Heart left ventricle (tissue), 16 donors: ENCODE measurements at places on chromosomes 3 and 15. TPM values are rescaled to one million over a fixed set of nuclear protein-coding genes. Genes with fewer than 3 reads are reported as not detected.

The C15orf61 gene
- total RNA-seq, result 10.0 TPM

The CCR5 gene
- total RNA-seq, result 0.46 TPM

The ANKRD63 gene
- total RNA-seq, result 0.45 TPM

The PRSS50 gene
- 0.52 TPM for total RNA-seq

The SPG11 gene
- 44.1 TPM for total RNA-seq

The PARP15 gene
- total RNA-seq, result 1.2 TPM

The CAMP gene
- total RNA-seq, result not detected

The PGBD4 gene
- total RNA-seq, result 2.0 TPM

The NRG4 gene
- total RNA-seq, result not detected

The GLDN gene
- 7.2 TPM for total RNA-seq

The CD96 gene
- not detected for total RNA-seq

The PAQR5 gene
- 1.5 TPM for total RNA-seq

The TMEM108 gene
- total RNA-seq, result 2.7 TPM

The TTC23 gene
- 12.4 TPM for total RNA-seq

DNA sequence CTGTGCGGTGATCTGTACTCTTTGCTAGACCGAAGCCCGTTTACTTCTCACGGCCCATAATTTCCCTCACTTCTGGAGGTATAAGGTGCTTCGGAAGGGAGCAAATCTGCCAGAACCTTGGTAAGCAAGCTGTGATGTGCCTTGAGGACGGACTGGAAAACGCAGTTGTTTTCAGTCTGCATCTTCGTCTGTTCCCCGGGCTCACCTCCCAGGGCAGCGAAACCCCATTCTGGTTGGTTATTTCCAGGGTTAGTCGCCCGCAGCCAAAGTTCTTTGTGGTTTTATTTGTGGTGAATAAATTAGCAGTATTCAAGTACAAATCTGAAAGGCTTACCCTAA lies 401 bp downstream of the RAMAC start:
- DNase-seq, result no peak

DNA sequence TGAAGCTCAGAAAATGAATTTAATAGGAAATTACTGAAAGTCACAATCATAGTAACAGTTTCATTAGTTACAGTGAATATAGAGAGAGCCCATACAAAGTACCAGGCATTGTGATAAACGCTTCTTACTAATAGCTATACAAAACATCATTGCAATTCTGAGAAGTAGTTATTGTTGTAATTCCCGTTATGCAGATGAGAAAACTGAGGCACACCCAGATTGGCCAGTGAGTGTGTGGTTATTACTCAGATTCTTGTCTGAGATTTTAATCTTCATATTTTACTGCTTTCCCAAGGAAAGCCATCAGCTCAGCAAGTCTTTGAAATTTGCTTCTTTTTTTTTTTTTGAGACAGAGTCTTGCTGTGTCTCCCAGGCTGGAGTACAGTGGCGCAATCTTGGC lies 14.3 kb downstream of the FLNB start:
- DNase-seq, result no peak

- DNase-seq, result no peak
Observed at GRCh38 chr3:77242371-77242770, 202.5 kb downstream of the ROBO2 start.

- DNase-seq, result peak; percentile 14
Observed at GRCh38 chr3:153172796-153173757, 11.1 kb downstream of the RAP2B start.

- DNase-seq, result no peak
Observed at GRCh38 chr15:89900849-89901248, 7.1 kb upstream of the AP3S2 start.

DNA sequence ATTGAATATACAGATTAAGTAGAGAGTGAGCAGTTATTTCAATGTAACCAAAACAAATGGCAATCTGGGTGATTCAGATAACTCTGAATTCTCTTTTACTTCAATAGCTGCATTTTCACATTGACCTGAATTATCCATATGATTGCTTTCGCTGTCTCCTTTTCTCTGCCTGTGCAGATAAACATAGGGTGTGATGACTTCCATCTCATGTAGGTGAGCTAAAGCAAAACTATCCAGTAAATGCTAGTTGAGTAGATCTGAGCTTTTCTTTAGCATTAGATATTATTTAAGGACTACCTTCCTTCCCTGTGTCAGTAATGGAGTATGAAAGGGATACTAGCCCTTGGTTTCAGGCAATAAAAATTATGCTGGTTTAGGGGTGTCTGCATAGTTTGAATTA lies 288.6 kb downstream of the OXSM start:
- DNase-seq, result no peak

DNA sequence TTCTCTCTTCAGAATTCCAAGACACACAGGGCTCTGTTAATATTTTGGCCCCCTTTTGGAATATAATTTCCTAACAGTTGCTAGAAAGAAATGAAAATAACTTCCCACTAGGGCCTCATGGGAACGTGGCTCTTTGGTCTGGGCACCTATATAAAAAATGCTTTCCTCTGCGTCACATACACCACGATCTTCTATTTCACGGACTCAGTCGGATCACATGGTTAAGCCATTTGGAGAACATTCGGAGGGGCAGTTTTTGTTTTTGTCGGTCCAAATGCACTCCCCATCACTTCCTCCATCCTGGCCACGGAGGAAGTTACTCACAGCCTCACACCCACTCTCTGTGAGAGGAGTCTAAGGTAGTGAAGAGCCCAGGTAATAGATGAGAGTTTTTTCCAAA lies 21.0 kb downstream of the TMEM44 start:
- no peak for DNase-seq

GRCh38 chr15:36499412-36500389 lies 79.7 kb upstream of the CDIN1 start:
- DNase-seq, result no peak

DNA sequence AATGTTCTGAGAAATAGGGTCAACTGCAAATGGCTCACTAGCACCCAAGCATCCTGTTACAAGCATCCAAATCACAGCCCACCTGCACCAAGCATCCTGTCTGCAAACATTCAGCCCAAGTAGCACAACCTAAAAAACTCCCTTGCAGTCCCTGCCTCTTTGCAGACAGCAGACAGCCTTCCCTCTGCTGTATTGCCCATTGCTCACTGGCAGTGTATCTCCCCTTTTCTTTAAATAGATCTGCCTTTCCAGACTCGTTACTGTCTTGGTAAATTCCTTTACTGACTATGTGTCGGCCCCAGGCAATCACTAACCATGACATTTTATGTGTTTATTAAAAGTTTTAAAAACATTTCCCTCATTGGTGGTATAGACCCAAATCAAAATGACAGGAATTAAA lies 155.4 kb downstream of the ADAMTSL3 start:
- no peak for DNase-seq

DNA sequence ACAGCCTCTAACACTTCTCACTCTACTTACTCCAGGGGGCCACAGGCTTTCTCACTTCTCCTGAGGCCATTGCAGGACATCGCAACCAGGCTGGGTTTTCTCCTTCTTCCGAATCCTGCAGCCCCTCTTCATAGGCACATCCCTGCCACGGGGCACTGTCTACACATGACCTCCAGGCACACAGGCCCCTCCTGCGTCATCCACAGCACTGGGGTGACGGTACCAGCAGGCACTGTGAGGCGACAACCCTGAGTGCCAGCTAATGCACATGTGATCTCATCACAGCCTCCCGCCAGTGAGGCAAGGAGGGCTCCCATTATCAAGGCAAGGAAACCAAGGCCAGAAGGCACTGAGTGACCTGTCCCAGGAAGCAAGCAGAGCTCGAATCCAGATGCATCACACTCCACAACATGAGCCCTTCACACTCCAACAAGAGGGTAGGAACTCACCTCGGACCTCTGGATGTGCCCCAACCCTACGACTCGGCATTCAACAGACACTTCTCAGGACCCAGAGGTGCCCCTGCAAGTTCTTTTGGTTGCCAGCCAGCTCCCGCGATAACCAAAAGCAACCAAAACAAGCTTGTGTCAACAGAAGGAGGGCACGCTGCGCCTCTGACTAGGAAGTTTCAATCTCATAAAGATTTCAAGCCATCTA lies 16.7 kb downstream of the FAM174B start:
- no peak for DNase-seq

GRCh38 chr3:52317208-52318000 lies 1.3 kb downstream of the DNAH1 start:
- peak; percentile 68 for DNase-seq

DNA sequence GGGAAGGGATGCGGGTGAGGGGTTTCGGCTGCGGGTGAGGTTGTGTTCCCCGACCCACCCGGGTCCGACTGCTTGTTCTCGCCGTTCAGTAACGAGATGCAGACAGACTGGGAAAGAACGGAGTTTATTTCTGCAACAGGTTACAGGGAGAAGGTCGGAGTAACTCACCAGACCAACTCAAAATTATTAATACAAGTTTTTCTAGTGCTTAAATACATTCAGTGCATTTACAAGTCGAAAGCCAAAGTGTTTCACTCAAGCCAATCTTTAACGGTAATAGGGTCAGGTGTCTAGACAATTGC lies 492 bp upstream of the HIGD1A start:
- DNase-seq, result no peak

- DNase-seq, result peak; percentile 47
Observed at GRCh38 chr15:63600001-63600615, 2.9 kb downstream of the FBXL22 start.

GRCh38 chr3:37833302-37834186 lies 28.1 kb upstream of the CTDSPL start:
- peak; percentile 44 for DNase-seq

- DNase-seq, result no peak
Observed at GRCh38 chr15:68666120-68666811, 87.5 kb downstream of the CORO2B start.

GRCh38 chr15:41855261-41855961 lies 16.8 kb downstream of the PLA2G4B start:
- DNase-seq, result no peak

- DNase-seq, result peak; percentile 88
Observed at GRCh38 chr3:12999147-13000140, 73.8 kb downstream of the IQSEC1 start.

- DNase-seq, result no peak
Observed at GRCh38 chr15:66195621-66196230, 57.8 kb downstream of the MEGF11 start.

- no peak for DNase-seq
Observed at GRCh38 chr3:174398761-174399160, 460.4 kb upstream of the NAALADL2 start.

DNA sequence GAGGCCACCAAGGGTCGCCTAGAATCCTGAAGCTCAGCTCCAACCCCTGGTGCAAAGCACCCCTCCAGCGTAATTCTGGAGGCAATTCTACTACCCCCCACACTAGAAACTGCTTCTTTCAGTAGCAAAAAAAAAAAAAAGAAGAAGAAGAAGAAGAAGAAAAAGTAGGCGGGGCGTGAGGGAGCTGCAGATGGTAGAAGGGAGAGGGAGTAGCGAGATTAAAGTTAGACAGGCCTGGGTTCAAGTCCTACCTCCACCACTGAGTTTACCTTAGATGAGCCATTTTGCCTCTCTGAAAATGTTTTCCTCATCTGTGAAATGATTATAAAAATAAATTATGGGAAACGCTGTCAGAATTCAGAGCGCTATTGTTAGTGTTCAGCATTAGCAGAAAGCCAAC lies 913 bp downstream of the FAM174B start:
- DNase-seq, result no peak

- no peak for DNase-seq
Observed at GRCh38 chr3:52831500-52832301, 1.2 kb upstream of the ITIH4 start.

DNA sequence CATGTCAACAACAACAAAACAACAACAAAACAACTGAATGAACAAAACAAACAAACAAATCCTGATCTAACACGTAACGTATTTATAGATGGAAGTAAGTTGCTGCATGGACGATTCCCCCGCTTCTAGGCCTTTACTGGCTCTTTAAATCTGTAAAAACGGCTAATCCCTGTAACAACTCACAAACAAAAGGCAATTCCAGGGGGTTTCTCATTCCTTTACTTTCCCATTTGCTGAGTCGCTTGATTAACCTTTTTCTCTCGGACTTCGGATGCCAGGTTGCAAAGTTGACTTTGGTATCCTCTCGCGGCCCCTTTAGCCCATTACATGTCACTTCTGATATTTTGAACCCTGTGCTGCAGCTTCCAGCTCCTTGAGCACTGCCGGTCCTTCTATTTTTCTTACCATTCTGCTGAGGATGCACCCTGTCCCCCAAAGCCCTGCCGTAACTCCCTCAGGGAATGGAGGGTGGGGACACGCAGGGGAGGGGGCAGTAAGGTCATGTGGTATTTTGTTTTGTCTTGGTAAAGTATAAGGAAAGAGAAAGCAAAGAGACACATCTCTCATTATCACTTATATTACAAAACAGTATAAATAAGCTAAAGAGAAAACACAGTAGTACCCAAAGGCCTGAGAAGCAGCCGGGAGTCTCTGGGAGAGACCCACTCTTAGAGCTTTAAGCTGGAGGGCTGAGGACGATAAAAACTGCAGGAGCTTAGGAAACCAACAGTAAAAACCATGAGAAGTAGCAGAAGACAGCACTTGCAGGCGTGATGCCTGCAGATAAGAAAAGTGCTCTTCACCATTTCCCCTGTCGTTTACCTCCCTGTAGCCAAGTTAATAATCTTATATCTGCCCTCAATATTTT lies 457.8 kb upstream of the ZNF717 start:
- no peak for DNase-seq

GRCh38 chr15:51243774-51244173 lies 94.6 kb downstream of the CYP19A1 start:
- DNase-seq, result no peak

DNA sequence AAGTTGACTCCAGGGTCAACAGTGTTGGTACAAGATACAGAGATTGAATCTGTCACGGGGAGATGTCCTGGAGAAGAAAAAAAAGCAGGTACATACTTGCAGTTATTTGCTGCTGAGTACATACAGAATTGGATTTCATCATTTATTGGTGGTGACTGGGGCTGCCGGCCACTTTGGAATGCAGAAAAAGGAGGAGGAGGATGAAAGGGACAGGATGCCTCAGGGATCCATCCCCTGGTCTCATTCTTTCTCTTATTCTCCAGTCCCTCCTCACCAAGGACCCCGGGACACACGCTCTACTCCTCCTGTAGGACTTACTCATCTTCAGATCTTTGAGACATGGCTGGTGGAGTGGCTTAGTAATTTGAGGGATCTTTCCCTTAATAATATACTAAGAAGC lies 30.0 kb upstream of the MEIS2 start:
- no peak for DNase-seq

- DNase-seq, result no peak
Observed at GRCh38 chr3:189001559-189001958, 170.2 kb upstream of the TPRG1 start.

DNA sequence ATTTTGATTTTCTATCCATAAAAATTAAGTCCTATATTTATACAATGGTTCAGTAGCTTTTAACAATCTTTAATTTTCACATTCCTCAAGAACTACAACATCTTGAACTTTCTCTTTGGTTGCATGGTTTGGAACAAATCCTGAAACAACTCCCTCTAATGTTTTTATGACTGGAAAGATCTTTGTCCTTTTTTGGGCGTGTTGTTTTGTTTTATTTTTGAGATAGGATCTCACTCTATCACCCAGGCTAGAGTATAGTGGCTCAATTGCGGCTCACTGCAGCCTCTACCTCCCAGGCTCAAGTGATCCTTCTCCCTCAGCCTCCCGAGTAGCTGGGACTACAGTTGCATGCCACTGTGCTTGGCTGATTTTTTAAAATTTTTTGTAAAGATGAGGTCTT lies 4.0 kb downstream of the STX19 start:
- no peak for DNase-seq

GRCh38 chr3:130627882-130628281 lies 110.9 kb downstream of the COL6A6 start:
- no peak for DNase-seq

GRCh38 chr15:98997755-98998154 lies 9.8 kb downstream of the PGPEP1L start:
- no peak for DNase-seq
